Stimulated activated CD4-positive, alpha-beta T cell treated with anti-CD3 and anti-CD28 coated beads, Interleukin-12 subunit alpha, Interleukin-12 subunit beta, amount 100 ng/mL, for 24 hours (primary cell): ENCODE measurements at places on chromosomes 16 and 17.

DNA sequence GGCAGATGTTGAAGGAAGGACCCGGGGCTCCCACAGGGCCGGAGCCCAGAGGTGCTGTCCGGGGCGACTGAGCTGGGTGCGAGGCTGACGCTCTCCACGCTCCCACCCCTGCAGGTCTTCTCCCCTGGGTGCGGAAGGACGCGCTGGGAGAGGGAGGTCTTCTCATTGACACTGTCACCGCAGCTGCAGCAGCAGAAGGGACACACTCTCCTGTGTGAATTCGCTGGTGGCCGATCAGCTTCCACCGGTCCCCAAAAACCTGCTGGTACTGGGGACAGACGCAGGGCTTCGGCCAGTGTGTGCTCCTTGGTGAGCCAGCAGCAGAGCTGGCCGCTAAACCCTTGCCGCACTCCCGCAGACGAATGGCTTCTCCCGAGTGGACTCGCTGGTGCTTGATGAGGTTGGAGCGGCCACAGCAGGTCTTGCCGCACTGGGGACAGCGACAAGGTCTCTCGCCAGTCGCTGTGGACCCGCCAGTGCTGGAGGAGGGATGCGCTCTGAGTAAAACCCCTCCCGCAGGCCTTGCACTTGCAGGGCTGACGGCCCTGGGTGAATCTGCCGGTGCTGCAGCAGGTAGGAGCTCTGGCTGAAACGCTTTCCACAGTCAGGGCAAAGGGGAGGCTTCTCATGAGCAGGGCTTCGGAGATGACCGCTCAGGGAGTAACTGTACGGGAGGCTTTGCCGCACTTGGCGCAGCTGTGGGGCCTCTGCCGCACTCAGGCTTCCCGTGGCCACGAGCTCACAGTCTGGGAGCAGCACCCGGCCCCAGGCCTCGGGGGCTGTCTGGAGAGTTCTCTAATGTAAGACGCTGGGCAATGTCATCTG is 6.2 kb downstream of the ZNF843 start:
- no peak for DNase-seq

DNA sequence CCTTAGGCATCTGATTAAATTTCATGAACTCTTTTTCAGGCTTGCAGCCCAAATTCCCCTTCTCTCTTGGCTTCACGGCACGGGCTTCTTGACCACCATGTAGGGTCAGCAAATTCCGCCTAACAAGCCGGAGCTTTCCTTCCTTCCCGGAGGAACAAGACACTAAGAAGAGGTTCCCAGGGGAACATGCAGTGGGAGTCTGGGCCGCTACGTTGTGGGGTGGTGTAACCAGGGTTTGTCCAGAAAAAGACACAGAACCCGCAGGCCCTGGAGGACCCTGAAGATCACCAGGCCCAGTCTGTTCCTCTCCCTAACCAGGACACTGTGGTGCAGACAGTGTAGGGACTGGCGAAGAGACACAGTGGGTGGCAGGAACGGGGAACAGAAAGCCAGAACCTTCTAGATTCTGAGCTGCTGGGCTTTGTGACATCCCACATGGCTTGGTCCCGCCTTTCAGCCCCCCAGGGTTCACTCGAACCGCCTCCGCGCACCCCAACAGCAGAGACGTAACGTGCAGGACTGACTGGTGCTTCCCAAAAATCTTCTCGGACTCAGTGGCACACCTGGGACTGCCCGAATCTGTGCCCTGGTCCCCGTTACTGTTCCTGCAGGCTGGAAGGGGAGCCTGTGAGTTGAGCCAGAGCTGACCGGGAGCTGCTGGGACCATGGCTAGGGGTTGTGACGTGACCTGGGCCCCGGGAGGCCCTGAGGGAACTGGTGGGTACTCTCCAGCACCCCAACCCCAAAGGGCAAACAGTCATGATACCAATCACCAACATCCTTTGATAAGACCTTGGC is 55.2 kb downstream of the TBC1D16 start:
- no peak for DNase-seq

- DNase-seq, result no peak
These were observed 149.6 kb upstream of the TNRC6C start for GRCh38 chr17:77808686-77809425.

GRCh38 chr17:5864741-5865657 is 205.2 kb upstream of the WSCD1 start:
- no peak for DNase-seq
